Right cardiac atrium (tissue), 5 donors: ENCODE measurements at places on chromosomes 5 and 9. TPM values are rescaled to one million over a fixed set of nuclear protein-coding genes. Genes with fewer than 3 reads are reported as not detected.

GRCh38 chr5:68419637-68420452 lies 204.3 kb downstream of the PIK3R1 start:
- peak; percentile 41 for DNase-seq

DNA sequence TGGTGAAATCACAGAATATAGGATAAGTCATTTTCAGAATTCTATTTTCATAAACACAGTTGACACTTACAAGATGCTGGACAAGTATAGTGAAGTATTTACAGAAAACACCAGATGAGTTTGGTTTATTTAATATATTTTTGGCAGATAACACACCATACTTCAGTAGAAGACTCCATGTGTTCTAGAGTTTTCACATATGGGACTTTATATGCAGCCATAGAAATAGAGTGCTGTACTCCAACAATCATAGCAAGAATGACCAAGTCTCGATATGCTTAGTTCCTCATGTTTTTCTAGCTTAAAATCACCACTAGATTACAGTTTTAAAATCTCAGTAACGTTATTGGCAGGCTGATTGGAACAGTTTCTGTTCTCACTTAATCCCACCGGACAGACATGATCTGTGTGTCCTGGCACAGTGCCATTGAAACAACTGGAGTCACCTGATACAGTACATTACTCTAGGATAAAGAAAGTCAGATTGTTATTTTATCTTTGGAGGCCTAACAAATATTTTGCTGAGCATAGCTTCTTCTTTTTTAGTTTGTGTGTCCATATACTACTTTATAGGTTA lies 45.8 kb upstream of the ERBIN start:
- DNase-seq, result no peak

DNA sequence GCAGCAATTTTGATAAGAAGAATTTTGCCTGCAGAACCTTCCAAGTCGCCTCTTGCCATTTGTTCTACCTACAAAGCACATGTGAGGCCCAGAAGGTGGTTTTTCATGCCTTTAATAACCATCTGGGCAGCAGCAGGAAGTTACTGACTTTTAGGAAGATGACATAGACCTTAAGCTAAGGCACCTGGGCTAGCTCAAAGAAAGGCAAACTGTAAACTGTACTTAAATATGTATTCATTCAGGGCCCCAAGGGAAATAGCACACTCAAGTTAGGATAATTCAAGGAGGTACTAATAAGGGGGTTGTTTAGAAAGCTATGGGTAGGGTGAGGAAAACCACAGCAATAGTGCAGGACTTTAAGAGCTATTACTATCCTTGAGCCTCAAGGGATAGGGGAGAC lies 57.3 kb upstream of the HSPB3 start:
- no peak for DNase-seq

DNA sequence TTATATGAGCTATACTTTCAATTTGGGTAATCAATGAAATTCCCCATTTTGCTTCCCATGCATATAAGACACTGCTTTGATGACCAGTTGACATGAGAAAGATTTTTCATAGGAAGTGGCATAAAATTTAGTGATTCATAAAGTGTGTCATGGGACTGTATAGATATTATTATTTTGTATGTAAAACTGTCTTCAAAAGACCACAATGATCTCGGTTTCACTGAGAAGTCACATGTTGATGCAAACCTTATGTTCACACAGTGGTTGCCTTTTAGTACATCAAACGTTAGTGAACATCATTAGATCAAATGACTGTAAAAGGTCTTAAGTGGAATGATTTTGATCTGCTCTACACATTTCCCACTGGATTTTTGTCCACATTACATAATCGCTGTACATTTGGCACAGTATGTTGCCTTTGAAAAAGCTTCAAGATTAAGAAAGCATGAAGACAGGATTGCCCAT lies 349.2 kb upstream of the MEF2C start:
- no peak for DNase-seq

DNA sequence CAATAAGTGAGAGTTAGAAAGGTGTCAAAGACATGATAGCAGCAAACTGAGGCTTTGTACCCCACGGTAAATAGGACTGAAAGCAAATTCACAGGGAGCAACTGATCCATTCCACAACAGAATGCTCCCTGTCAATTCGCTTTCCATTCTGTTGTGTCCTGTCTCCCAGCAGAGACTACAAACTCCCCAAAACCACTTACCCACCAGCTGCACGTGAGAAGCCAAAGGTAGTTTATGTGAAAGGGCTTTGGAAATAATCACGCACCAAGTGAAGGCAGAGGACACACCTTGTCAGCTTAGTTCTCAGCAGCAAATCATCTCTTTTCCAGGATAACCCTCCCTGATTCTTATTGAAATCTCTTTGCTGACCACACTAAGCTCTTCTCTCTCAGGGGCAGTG lies 46.6 kb upstream of the IL17B start:
- no peak for DNase-seq

- no peak for DNase-seq
Observed at GRCh38 chr5:57033103-57033502, 81.2 kb upstream of the MIER3 start.

DNA sequence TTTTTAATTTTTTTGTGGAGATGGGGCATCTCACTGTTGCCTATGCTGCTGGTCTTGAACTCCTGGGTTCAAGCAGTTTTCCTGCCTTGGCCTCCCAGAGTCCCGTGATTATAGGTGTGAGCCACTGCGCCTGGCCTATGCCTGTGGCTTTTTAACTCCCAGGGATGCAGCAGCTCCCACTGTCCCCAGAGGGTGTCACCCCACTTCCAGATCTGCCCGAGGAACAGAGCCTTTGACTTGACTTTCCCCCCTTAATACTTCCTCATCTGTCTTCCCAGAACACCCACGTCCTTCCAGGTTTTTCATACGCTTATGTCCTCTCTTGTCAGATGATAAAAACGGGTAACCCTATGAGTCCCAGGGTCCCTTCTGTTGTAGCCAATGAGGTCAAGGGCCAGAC lies 7.6 kb upstream of the PRRC2B start:
- DNase-seq, result peak; percentile 16

GRCh38 chr5:68304421-68305052 lies 89.0 kb downstream of the PIK3R1 start:
- no peak for DNase-seq

DNA sequence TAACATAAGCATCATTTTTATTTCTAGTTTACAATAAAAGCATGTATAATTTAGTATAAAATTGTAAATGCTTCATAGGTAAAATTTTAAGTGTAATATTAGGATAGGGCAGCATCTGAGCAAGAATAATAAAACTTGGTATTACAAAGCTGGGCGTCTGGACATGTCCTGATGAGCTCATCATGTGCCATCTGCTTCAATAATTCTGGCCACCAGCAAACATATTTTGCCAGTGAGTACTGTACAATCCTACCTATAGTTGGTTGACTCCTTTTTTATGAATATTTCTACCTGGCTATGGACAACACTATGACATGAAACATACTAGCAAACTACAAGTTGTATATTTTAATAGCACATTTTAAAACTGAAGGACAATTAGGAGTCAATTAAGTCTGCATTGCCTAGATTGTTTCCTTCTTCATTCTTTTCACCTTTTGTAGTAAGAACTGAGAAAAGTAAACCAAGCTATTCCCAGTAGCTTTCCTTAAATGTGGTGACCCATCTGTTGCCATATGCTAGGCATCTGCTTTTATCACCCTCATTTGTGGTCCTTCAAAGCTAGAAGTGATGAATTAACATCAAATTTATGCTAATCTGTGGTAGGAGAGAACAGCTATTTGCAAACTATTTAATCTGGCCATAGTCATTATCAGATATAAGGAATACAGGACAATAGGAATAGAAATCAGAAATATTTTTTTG lies 23.4 kb downstream of the LURAP1L start:
- DNase-seq, result no peak

- no peak for DNase-seq
Observed at GRCh38 chr5:64612344-64612961, 77.8 kb upstream of the SHISAL2B start.

DNA sequence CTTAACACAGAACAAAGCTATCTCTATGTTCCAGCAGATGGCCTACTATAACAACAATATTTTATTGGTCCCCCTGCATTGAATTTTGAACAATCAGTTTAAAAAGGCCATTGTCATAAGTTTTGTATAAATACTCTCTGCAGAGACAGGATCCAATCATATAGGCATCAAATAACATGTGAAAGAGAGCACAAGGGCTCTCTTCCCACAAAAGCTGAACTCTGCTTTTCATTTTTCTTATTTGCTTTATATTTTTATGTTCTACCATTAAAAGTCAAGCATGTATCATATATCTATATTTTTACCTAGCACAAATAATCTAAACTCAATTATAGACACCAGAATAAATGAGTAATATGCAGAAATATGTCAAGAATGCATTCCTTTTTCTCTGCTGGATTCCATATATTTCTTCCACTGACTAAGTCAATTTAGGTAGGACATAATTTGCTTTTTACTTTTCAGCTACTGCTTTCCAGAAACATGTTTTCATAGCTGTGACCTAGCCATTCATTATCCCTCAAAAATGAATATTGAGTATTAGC lies 143.6 kb downstream of the CDH9 start:
- no peak for DNase-seq

GRCh38 chr5:37799865-37800421 lies 39.9 kb downstream of the GDNF start:
- DNase-seq, result no peak

DNA sequence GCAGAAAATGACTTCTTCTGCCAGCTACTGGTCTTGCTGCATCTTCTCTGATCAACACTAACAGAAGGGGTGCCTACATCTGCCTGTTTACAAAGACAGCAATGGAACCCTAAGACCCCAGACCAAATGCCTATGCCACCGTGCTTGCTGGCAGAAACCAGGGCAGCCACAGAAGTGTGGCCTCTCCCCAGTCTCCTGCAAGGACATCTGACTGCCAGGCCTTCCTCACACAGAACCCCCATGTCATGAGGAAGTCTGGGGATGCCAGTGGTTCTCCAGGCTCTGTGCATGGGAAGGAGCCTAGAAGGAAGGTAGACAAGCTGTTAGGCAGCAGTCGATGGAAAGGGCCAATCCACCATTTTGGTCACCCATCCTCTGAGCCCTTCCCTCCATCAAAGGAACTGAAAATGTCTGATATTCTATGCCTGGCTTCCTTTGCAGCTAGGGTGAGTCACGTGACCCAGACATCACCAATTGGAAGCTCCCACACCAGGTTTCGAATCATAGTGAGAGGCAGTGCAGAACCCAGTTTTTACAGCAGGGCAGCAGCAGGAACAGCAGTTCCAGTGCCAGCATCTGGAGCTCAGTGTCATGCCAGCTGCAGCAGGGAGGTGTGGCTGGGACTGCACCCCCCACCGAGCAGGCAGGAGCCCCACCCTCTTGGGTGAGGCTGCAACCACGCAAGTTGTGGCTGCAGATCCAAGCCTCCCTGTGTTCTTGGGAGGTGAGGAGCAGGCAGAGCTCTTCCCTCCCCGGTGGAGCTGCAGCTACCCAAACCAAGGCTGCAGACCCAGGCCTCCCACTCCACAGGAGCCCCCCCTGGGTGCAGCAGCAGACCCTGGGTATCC lies 123.4 kb downstream of the OLFM1 start:
- no peak for DNase-seq

The NDUFS6 gene
- polyA plus RNA-seq, result 216 TPM

The EPB41L4A gene
- 9.2 TPM for polyA plus RNA-seq

The DND1 gene
- polyA plus RNA-seq, result 0.54 TPM

The TMEM252 gene
- 0.16 TPM for polyA plus RNA-seq

The GABRP gene
- polyA plus RNA-seq, result 0.11 TPM

The DOCK8 gene
- 1.5 TPM for polyA plus RNA-seq
